ENCODE measurements at places on chromosomes 2 and 18.

GRCh38 chr2:199455545-199456382, 2.0 kb downstream of the SATB2 start:
- DNase-seq = no peak

- no peak for DNase-seq
Observed at GRCh38 chr18:14970027-14970426, 222.1 kb downstream of the ANKRD30B start.

- DNase-seq = no peak
Observed at GRCh38 chr2:11933854-11934253, 187.4 kb downstream of the LPIN1 start.

GRCh38 chr2:34121076-34121475, 522.0 kb upstream of the FAM98A start:
- DNase-seq = no peak

DNA sequence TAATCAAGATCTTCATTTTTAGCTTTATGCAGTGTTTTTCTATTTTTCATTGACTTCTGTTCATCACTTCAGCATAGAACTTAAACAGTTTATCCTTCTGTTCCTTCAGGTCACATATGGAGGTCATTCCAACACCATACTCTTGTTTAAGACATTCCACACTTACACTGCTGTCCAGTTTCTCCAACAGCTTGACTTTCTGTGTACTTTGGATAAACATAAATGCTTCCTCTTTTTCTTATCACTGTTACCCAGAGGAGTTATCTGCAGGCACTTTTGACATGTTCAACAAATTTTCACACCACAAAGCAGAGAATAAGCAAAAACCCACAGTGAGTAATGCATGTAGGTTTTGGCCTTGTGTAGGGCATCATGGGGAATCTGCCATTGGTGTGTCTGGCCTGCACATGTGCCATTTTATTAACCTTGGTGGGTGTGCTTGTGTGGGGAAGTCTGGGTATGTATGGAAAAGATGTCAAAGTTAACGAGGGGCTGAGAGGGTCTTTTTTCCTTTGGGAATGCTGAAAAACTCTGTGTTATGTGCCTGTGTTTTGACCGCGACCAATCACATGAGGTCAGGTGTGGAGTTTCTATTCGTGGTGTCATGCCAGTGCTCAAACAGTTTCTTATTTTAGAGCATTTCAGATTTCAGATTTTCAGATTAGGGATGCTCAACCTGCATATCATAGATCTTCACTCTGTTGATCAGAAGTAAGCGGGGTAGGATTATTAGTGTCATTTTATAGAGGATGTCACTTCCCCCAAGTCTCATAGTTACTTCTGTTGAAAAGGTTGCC, 53.9 kb upstream of the ACVR1 start:
- DNase-seq = no peak

GRCh38 chr2:10548626-10549025, 100.5 kb upstream of the ODC1 start:
- no peak for DNase-seq

DNA sequence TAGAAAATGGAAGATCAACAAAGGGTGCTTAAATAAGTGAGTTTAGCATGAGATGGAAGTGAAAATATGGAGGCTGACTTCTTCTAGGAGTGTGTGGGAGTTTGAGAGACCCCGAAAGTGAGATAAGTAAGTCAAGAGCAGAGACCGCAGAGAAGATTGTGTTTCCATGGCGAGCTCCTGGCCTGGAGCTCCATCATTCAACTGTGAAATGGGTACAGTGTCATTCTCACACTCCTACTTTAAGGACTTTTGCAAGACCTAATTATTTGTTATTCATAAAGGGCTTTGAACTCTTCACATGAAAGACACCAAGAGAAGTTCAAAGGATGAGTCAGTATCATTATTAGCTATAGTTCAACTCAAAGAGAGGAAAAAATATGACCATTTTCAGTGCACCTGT, 134.2 kb upstream of the PIK3C3 start:
- DNase-seq = no peak

DNA sequence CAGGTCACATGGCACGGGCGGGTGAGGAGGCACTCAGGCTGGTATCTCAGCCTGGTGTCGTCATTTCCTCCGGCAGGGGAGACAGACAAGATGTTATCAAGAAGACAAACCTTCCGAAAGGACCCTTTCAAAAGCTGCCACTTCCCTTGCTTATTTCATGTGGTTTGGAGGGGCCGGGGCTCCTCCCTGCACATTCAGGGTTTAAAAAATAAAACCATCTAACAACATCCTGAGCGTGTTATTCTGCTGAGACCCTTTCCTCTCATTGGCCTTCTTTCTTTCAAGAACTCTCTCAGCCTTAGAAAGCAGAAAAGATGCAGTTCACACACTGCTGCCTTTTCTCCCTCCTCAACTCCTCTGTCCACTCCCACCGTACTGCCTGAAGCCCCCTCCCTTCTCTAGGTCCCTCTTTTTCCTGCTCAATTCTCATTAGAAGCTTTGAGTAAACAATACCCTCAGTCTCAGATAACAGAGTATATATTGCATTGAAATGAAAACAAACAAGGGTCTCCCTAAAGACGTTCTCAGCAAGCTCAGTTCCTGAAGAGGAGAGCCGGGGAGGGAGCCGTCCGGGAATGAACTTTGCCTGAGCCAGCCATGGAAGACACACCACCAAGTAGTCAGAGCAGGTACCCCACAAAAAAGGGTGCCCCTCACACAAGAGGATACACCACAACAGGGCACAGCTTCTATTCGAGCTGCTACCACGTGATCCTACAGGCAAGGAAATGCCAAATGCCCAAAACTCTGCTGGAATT, 9.7 kb downstream of the SMAD7 start:
- DNase-seq = no peak

GRCh38 chr18:51168960-51169662, 28.4 kb downstream of the MEX3C start:
- no peak for DNase-seq

DNA sequence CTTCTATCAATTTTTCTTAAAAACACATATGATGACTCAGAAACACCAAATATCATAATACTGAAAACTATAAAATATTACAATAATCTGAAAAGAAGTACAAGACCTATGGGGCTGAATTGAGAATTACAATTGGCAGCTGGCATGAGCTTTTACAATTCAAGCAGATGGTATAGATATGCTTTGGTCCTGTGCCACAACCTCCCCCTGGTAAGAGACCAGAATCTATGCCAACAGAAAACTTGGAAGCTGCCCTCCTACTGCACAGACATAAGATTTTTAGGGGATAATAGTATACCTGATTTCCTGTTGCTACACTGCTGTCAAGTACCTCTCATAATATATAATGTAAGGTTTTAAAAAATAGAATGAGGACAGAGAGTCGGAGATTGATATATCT, 46.8 kb upstream of the CDH7 start:
- DNase-seq = no peak

- DNase-seq = no peak
Observed at GRCh38 chr18:23528580-23529472, 25.5 kb downstream of the RMC1 start.

- no peak for DNase-seq
Observed at GRCh38 chr18:8967573-8967972, 134.9 kb upstream of the NDUFV2 start.

GRCh38 chr18:70273021-70273420, 15.8 kb upstream of the SOCS6 start:
- DNase-seq = no peak

GRCh38 chr2:127305990-127306585, 12.1 kb upstream of the ERCC3 start:
- DNase-seq = no peak

DNA sequence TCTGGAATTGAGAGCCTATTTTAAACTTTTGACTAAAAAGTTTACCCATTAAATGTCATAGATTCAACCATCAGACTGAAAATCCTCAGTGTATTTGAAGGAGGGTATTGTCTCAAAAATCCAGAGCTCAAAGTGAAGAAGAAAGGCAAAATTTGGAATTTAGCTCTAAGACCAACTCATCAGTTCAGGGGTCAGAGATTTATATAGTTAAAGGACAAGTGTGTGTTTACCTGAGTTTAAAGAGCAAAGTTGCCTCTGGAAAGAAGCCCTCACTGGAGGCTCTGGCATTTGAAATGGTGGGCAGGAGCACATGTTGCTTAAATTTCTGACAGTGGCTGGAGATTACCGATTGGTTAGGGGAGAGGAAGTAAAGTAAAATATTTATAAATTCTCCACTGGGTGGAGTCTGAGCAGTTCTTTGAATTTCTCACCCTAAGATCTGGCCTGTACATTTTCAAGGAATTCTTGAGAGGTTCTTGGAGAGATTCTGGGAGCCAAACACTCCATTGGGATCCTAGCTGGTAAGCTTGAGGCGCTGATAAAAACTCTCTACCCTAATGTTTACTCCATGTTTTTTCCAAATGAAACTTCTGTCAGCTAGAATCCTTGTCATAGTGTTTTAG, at the start of gene KYNU:
Gene KYNU (plus strand): TSS at position 449 of the 623 bp plus-strand sequence. CDS start 7,704 bp downstream, outside the sequence.
- DNase-seq = no peak

- no peak for DNase-seq
Observed at GRCh38 chr2:130316596-130316995, 26.1 kb upstream of the IMP4 start.

- no peak for DNase-seq
Observed at GRCh38 chr18:48876590-48876989, 74.2 kb downstream of the SMAD7 start.

- no peak for DNase-seq
Observed at GRCh38 chr2:69770193-69770702, 28.3 kb downstream of the ANXA4 start.

- no peak for DNase-seq
Observed at GRCh38 chr2:191264647-191265081, 19.5 kb downstream of the MYO1B start.

DNA sequence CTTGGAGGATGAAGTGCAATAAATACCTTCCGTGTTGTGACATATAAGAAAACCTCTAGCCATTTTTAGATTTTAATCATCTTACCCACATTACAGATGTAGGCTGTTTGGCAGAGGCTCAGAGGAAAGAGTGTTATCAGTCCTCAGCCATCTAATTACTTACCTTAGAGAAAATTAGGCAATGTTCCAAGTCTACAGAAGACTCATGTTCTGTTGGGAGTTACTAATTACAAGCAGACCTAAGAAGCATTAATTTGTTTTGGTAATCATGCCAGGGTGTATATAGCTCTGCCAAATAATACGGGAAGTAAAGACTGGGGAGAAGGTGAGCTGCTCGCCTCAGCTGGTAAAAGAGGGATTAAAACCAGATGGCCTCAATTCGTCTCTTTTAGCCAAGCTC, 125.8 kb upstream of the PGAP1 start:
- DNase-seq = no peak

- no peak for DNase-seq
Observed at GRCh38 chr2:39470580-39470979, 33.5 kb upstream of the MAP4K3 start.

DNA sequence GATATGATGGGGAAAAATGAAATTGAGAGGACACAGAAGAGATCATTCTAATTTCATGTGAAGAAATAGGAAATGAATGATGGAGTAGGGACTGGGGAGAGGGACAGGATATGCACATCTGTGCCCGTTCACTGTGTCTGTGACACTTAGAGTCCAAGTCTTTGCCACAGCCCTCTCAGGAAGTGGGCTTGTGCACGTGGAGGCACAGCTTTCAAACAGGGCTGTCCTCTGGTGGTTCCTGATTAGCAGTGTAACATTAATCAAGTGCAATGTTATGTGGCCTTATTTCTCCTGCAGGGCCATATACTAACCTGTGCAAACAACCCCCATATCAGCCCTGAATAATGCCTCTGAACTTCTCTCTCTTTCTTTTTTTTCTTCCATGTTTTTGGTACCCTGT, 312.2 kb upstream of the FAM98A start:
- no peak for DNase-seq

GRCh38 chr2:129887688-129888266, 91.7 kb upstream of the RAB6C start:
- DNase-seq = no peak

GRCh38 chr2:47905386-47906156, 727 bp downstream of the FBXO11 start:
- DNase-seq = peak; percentile 27

DNA sequence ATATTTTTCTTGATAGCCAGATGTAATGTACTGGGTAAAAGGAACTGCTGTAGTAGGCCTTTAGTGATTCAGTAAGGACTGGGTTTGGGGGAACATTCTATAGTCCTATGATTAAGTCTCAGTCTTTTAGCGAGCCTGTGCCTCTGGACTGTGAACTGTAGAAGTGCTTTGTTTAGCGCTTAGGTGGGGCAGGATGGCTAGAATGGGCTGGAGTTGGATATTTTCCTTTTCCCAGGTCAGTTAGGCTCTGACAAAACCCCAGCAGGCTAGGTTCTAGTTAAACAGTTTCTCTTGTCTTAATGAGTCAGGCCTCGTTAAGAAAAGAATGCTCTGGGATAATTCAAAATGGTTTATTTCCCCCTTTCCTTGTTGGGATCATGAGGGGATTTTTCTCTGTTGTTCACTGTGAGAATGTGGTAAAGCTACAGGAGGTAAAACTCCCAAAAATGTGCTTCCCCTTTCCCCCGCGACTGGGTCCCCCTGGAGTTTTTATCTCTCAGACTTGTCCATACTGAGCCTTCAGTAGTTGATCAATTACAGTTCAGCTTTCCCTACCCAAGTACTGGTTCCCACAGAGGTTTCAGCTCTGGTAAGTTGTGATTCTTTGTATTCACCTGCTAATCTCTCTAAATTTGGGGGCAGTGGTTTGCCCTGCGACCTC, 31.5 kb downstream of the EHBP1 start:
- DNase-seq = no peak

- DNase-seq = no peak
Observed at GRCh38 chr2:128485761-128486639, 167.3 kb upstream of the HS6ST1 start.

- DNase-seq = no peak
Observed at GRCh38 chr18:54718408-54718773, 109.9 kb upstream of the RAB27B start.

DNA sequence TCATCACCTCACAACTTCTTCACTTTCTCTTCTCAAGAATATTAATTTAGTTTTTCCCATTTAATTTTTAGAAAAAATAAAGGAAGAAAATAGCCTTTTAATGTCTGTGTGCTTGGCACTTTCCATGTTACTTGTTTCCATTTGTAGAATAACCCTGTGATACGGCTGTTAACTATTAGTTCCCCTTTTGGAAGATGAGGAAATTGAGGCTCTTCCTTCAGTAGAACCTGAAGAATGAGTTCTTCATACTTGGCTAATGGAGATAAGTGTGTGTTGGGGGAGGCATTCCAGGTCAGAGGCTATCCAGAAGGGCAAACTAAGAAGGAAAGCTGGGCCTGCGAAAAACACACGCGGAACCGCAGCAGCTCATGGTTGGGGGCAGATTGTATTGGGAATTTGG, 38.3 kb downstream of the ZNF532 start:
- no peak for DNase-seq

- no peak for DNase-seq
Observed at GRCh38 chr2:170509452-170510193, 205.5 kb upstream of the SP5 start.

GRCh38 chr18:79399275-79400081, 3.7 kb downstream of the NFATC1 start:
- no peak for DNase-seq

GRCh38 chr18:77635451-77635850, 385.8 kb downstream of the GALR1 start:
- no peak for DNase-seq

- no peak for DNase-seq
Observed at GRCh38 chr2:145407-145806, 99.1 kb upstream of the FAM110C start.

GRCh38 chr2:58764338-58765104, 523.4 kb upstream of the FANCL start:
- DNase-seq = no peak

- DNase-seq = no peak
Observed at GRCh38 chr18:5431836-5432575, 111.8 kb downstream of the EPB41L3 start.
